ENCODE measurements at places on chromosomes 1 and 21.
A peak's percentile ranks its signal among the peaks of the same experiment; 100 is the strongest.

DNA sequence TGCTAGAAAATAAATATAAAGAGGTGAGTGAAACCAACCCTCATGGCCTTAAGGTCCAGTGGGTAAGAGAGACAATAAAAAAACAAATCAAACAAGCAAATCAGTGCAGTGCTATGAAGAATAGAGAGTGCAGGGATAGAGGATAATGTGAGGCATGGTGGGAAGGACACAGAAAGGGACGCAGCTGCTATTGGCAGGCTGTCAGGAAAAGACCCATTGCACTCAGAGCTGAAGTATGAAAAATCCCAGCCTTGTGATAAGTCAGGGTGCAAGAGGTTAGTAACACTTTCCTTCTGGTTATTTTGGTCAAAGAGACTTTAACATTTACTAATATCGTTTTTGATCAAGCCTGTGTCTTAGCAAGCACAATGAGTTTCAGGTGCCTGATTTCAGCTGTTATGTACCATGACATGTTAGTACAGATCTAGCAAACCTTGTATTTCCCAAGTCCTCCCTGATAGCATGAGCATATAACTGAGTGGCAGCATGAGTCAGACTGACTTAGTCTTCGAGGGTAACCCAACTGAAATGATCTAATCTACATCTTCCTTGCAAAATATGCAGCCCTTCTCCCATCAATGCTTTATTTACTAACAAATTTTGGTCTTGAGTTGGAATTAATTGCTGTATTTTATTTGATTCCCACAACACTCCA is 31.7 kb downstream of the CHML start:
- no peak for DNase-seq

DNA sequence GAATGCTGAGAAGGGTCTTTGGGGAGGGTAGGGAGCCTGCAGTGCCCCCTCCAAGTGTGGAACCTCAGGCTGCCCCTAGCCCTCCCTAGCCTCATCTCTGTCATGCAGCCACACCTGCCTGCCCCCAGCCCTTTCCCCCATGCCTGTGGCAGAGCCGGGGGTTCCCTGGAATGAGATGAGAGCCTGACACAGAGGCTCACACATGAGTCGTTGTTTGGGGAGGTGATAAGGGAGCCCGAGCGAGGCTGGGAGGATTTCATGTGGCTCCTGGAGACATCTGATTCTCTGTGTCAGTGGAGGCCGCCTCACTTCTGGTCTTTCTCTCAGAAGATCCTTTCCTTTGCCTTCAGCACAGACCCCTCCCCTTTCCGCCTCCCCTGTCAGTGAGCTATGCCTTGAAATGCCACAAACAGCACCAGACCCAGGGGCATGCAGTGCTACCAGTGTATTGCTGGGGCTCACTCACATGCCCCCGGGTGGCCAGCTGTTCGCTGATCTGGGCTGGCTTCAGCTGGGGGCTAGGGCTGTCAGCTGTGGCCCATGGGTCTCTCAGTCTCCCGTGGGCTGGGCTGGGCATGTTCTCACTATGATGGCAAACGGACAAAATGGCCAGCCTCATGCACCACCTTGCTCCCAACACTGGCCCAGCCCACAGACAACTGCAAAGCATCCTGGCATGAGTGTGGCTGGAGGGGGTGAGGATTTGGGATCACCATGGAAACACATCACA is 102.6 kb downstream of the AJAP1 start:
- no peak for DNase-seq

DNA sequence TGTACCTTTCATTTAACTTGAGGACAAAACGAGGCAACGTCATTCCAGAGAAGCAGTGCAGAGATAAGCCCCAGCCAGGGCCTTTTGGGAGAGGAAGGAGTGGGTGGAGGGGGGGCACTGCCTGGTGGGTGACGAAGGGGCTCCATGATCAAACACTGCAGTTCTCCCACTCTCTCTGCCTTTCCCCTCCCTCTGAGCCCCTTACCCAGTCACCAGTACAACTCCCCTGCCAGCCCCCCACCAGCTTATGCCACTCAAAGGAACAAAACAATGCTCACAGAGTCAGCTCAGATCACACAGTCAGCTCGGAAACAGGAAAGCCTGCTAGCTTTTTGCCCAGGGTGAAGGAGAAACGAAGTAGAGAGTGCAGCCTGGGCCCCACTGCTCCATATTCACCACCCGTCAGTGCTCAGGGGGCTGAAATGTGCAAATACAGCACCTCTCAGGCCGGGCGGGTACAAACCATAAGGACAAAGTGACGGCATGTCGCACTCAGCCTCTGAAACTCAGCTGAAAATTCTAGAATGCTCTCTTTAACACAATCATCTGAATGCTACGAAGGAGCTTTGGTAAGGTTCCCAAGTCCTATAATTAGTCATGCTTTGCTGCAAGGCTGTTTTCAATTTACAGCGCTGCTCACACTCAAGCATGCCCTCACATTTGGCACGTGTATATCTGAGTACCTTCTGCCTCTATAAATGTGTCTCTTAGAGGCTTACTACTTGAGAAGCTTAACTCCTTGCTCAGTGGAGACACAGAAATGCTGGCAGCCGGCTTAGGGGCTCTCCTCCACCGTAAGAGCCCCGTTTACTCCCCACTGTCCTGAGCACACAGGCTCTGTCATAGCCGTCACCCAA is 65.8 kb upstream of the RAB4A start:
- no peak for DNase-seq

GRCh38 chr1:212089560-212090163 is 54.1 kb downstream of the DTL start:
- no peak for DNase-seq

GRCh38 chr1:205227584-205228013 is at the start of gene TMCC2:
TMCC2 (plus strand) TSS chr1:205227946; CDS start chr1:205228565, 619 bp downstream.
- DNase-seq = peak; percentile 92

GRCh38 chr1:119631433-119632102 is 16.5 kb downstream of the ZNF697 start:
- peak; percentile 96 for DNase-seq

- no peak for DNase-seq
These were observed 97.5 kb downstream of the CASZ1 start for GRCh38 chr1:10698726-10699469.

DNA sequence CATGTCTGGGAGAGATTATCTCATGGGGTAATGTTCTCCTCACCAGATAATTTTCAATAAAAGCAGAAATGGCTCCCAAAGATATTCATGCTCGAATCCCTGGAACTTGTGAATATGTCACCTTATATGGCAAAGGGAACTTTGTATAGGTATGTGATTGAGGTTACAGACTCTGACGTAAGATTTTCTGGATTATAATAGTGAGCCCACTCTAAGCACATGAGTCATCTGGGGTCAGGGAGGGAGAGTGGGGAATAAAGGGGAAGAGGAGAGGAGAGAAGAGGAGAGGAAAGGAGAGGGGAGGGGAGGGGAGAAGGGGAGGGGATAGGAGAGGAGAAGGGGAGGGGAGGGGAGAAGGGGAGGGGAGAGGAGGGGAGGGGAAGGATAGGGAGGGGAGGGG is 1193.9 kb downstream of the PLA2G4A start:
- no peak for DNase-seq

DNA sequence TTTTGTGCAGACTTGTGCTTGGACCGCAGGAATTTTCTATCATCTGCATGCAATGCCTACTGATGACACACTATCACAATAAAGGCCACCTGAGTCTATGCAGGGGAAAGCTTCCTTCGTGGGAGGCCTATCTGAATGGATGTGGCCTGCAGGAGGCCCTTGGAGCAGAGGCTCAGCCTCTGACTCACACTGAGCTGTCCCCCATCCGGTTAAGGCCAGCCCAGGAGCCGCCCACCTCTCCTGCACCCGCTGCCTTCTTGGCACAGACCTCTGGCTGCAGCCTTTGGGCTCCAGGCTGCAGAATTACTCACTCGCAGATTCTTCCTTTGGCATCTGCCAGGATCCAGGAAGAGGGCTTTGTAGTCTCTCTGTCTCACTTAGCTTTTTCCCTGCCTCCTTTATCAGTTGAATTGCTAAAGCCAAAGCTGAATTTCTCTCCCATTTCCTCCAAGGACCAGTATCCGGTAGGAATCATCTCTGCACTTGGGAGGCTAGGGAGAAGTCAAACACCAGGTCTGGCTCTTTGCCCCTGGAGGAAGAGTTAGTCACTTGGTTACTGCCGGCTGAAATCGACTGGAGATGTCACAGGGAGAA is 65.1 kb upstream of the JUN start:
- no peak for DNase-seq

GRCh38 chr1:43322506-43322905 is 15.1 kb upstream of the MPL start:
- DNase-seq = no peak
